ENCODE measurements at places on chromosomes 7 and 10. TPM values are rescaled to one million over a fixed set of nuclear protein-coding genes. Genes with fewer than 3 reads are reported as not detected.

- DNase-seq, result no peak
These were observed 203.5 kb upstream of the ZNF32 start for GRCh38 chr10:43852149-43852548.

Gene NDUFB8
- 210 TPM for polyA plus RNA-seq

DNA sequence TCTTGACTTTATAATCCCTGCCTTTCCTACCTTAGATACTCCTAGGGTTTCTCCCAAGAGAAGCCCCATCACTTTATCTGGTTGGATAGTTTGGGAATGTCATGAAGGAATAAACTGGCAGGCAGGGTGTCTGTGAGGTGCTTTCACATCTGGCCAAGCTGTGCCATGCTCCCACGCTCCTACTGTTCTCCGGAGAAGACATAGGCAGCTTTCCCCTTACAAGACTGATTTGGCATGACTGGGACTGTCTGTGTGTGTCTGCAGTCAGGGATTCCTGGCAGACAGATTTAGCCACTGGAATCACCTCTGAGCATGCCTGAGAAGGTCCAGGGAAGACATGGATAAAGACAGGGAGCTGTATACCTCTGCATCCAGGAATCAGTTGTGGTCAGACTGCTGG is 45.3 kb downstream of the HK1 start:
- DNase-seq, result no peak

Gene SMO
- 23.8 TPM for polyA plus RNA-seq

- DNase-seq, result no peak
These were observed 130.8 kb downstream of the PAXIP1 start for GRCh38 chr7:154871928-154872750.

DNA sequence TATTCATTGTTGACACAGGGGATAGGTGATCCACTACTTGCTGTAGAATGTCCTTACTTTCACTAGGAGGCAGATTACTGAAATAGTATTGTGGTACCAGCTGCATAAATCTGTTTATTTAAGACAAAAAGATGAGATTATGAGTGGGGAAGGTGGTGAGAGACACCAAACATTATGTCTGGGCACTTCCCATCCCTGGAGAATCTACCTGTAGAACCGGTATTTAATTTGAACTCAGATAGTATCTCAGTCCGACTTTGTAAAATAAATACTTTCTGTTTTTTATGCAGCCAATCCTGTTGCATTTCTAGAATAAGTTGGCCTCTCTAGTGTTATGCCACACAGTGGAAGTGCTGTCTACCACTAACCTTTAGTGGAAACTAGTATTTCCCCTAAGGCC is 13.4 kb downstream of the BCCIP start:
- no peak for DNase-seq

DNA sequence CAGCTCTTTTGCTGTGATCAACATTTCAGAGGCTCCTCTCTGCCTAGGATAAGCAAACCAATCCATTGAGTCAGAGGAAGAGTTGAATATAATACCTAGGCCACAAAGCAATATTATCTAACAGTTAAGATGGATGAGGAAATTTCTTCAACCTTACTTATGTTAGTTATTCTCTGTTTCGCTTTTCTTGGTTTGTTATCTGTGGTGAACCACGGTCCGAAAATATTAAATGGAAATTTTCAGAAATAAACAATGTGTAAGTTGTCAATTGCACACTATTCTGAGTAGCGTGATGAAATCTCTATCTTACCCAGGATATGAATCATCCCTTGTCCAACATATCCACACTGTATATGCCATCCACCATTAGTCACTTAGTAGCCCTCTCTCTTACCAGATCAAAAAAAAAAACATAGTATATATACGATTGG is 1.5 kb upstream of the HTR7 start:
- DNase-seq, result peak; percentile 13

- DNase-seq, result no peak
These were observed at the start of gene CCDC71L for GRCh38 chr7:106660862-106661720. TSS of gene CCDC71L (minus strand) at chr7:106661158. CDS start at chr7:106660896, 262 bp downstream.

Gene HMX2
- not detected for polyA plus RNA-seq

Gene LRRTM3
- not detected for polyA plus RNA-seq

DNA sequence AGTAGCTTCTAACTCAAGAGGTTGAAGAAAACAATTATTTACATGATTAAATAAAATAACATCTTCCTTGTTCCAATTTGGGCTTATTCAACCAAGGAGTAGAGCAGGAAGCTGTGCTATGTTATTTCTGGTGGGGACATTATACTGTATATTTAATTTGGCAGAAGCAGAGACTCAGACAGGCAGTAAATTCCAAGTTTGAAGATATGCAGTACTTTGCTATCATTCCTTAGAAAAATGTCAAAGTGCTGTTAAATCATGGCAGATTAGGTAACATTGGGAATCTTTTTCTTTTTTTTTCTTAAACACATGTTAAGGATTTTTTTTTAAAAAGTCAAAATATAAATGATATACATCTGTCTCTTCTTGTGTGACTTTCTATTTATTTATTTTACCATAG is 190.1 kb downstream of the SUGCT start:
- DNase-seq, result no peak

- no peak for DNase-seq
These were observed 4.6 kb downstream of the FOXL3 start for GRCh38 chr7:294440-295154.

DNA sequence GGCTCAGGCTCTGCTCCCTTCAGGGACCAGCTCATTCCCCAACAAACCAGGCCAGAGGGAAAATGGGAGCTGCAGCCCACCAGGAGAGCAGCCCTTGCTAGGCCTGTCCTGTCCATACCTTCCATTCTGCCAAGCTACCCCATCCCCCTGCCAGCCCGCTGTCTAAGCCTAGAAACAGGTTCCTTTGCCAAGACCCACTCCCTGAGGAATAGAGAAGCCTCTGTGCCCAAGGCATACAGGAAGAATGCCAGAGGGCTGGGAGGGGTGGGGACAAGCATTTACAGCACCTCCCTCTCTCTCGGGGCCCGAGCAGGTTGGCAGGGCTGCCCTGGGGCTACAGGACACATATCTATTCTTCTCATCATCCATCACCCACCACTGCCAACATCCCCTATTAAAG is 178.3 kb downstream of the GRID1 start:
- no peak for DNase-seq

Gene SPACDR
- 0.24 TPM for polyA plus RNA-seq

Gene CARD11
- polyA plus RNA-seq, result 0.04 TPM

DNA sequence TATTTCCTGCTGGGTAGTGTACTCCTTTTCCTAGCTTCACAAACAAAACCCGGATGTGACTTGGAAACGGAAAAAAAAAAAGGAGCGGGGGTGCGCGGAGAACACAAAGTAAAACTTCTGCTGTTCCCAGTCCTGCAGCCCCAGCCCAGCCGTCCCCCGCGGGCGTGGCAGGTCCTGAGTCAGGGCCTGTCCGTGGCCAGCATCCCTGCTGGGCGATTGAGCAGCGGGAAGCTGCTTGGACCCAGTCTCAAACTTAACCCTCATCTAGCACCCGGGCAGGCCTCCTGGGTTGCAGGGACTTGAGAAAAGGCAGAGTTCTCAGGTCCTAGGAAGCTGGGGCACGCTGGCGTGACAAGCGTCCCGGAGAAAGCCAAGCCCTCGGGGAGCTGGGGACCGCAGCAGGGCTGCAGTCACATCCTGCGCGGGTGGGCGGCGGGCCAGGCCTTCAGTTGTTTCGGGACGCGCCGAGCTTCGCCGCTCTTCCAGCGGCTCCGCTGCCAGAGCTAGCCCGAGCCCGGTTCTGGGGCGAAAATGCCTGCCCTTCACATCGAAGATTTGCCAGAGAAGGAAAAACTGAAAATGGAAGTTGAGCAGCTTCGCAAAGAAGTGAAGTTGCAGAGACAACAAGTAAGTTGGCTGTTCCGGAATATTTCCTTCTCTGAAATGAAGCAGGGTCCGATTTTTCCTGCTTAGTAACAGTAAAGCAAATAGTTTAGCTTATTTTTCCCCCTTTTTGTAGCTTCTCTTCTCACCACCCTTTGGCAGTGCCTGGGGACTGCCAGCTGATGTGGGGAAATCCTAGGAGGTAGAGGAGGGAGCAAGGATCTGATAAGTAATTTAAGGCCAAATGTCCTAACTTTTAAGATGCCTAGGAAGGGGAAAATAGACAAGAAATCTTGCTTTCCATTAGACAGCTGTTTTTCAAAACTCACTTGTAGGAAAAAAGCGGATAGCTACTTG is at the start of gene GNG11:
GNG11 (plus strand) TSS at position 129 of the 960 bp plus-strand sequence; CDS start at position 532, 403 bp downstream.
- DNase-seq, result no peak

Gene FAM25G
- not detected for polyA plus RNA-seq

DNA sequence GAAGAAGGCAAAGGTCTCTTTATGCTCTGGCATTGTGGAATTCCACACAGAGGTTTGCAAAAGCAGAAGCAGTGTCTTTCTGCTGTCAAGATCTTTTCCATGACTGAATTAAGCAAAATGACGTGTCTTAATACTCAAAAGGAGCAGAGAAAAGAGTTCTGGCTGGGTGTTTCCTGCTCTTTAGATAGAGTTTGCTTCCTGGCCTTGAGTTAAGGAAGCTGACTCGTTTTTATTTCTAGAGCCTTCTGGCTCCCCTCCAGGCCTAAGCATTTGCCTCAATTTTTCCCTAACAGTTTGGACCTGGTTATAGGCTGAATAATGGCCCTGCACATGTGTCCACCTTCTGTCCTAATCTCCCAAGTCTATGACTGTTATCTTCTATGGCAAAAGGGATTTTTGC is 21.6 kb downstream of the TAS2R41 start:
- no peak for DNase-seq

GRCh38 chr10:68781613-68782574 is 45.4 kb upstream of the STOX1 start:
- no peak for DNase-seq

- DNase-seq, result no peak
These were observed 353.6 kb downstream of the CRPPA start for GRCh38 chr7:16067711-16068110.

Gene PLAU
- 0.45 TPM for polyA plus RNA-seq

Gene HOXA13
- polyA plus RNA-seq, result 0.01 TPM

GRCh38 chr10:35614312-35614711 is 9.2 kb downstream of the GJD4 start:
- no peak for DNase-seq

Gene FAM237B
- polyA plus RNA-seq, result not detected

DNA sequence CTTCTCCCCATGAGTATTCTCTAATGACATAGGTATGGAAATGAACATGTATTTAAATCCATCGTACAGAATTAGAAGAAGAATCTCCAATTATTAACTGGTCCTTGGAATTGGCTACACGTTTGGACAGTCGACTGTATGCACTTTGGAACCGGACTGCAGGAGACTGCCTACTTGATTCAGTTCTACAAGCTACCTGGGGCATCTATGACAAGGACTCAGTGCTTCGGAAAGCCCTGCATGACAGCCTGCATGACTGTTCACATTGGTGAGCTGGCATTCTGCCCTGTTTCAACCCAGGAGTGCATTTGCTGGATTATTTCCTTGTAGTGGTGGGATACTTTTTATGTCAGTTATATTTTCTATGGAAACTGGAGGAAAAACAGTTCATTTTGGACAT is 32.2 kb downstream of the ZRANB1 start:
- DNase-seq, result no peak

- DNase-seq, result peak; percentile 34
These were observed 365.9 kb downstream of the REEP3 start for GRCh38 chr10:63887023-63887589.

DNA sequence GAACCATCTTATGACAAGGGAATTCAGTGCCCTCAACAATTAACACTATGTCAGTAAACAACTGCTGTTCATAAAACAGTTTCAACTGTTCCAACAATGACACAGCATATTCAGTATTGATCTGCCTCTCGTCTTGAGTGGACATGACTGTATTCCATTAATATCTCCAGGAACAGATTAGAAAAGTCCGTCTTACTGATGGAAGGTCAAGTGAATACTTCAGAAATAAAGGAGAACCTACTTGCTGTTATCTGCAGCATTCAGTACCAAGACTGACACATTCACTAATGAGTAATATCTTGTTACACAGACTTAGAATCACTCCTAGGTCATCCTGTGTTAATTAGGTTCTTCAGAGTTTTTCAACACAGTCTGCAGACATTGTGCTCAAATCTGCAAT is 12.1 kb downstream of the KBTBD2 start:
- no peak for DNase-seq

Gene ERCC6
- polyA plus RNA-seq, result 5.1 TPM

Gene STOX1
- 2.5 TPM for polyA plus RNA-seq

GRCh38 chr10:130372866-130373265 is 236.7 kb downstream of the GLRX3 start:
- DNase-seq, result no peak

GRCh38 chr10:80410578-80411145 is 2.3 kb downstream of the PRXL2A start:
- DNase-seq, result no peak
